ENCODE measurements at places on chromosomes 5 and 9.

DNA sequence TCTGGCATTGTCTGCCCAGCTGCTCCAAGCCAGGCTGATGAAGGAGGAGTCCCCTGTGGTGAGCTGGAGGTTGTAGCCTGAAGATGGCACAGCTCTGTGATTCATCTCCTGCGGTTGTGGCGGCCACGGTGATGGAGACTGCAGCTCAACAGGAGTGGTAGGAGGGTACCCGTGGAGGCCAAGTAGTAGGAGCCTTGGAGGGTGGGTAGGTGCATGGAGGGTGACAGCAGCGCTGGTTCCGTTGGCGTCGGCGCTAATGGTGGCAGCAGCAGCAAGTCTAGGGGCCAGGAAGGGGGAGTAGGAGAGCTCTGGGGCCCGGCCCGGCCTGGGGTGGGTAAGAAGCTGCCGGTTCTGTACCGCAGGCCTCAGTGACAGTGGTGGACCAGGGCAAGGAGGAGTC is 22.4 kb upstream of the TRIM52 start:
- peak; percentile 64 for DNase-seq

- peak; percentile 37 for DNase-seq
Observed at GRCh38 chr5:132229236-132229635, 1.6 kb upstream of the P4HA2 start.

DNA sequence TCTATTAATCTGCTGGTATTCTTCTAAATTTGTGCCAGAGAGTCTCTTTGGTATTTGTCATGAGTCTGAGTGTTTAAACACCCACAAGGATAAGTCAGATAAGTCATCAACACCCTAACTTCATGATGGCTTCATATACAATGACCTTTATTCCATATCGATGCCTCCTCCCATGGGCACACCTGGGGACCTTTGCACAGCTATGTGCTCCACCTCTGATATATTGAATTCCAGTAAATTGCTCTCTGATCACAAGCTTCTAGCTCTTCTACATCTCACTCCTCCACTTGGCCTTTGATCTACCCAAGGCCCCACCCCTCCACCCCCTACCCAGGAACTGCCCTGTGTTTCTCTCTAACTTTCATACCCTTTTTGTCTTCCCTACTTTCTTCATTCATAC is 102.7 kb upstream of the MIER3 start:
- no peak for DNase-seq

GRCh38 chr5:18461766-18462165 is 827.5 kb downstream of the TAF11L14 start:
- no peak for DNase-seq

DNA sequence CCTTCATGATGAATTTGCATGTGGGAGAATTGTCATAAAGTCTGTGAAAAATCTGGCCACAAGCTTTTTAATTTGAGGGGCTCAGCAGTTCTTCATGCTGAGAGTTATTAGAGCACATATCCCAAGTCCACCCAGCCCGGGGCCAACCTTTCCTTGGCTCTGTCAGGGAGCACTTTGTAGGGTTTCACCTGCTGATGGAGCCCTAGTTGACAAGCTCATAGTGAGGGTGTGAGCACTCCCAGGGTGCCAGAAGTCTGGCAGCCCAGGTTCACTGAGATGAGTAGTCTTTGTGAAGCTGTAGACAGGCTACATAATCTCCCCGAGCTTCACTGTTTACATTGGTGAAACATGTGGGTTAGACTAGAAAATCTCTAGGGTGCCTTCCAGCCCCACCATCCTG is 97.2 kb upstream of the NREP start:
- no peak for DNase-seq

- DNase-seq: no peak
Observed at GRCh38 chr5:15009420-15009819, 137.8 kb upstream of the ANKH start.

DNA sequence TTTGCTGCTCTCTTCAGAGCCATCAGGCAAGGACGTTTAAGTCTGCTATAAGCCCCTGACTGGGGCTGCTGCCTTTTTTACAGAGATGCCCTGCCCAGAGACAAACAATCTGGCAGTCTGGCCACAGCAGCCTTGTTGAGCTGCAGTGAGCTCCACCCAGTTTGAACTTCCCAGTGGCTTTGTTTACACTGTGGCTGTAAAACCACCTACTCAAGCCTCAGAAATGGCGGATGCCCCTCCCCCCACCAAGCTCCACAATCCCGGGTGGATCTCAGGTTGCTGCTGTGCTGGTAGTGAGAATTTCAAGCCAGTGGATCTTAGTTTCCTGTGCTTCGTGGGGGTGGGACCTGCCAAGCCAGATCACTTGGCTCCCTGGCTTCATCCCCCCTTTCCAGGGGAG is 59.7 kb upstream of the SNCAIP start:
- DNase-seq: no peak

- DNase-seq: peak; percentile 50
Observed at GRCh38 chr9:90029996-90030395, 425.2 kb downstream of the GADD45G start.

DNA sequence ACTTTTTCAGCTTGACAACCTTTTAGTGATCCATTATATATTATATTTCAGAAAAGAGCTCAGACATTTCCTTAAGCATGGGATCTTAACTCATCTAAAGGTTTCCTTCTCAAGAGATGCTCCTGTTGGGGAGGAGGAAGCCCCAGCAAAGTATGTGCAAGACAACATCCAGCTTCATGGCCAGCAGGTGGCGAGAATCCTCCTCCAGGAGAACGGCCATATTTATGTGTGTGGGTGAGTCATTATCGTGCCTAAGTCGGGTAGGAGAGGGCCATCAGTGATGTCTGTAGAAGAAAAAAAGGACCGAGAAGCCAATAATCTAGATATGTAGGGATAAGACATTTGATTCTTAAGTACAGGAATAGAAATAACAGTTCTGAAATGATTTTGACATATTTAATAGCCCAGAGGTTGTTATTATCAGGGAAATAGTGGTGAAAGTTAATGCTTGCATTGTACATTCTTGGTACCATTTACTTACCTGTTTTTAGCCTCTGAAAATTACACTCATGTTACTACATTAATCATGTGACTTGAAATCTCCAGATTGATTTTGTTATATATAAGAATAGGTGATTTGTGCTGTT is 28.2 kb downstream of the MTRR start:
- no peak for DNase-seq

DNA sequence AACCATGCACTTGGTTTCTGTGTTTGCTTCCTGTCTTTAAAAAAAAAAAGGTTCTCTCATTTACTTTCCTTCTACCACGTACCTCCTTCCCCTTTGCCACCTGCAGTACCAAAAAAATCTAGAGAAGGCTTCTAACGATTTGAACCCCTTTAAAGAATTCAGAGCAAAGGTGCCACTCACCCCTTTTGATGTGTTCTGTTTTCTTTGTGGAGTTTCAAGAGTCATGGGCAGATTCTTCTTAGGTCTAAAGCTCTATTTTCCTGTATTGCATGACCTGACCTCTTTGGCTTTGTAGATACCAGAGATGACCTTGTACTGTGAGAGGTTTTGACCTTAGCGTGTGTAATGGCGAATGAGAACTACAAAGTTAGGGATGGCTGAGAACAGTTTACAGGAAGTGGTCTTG is 29.0 kb downstream of the TXNDC8 start:
- no peak for DNase-seq

GRCh38 chr5:166363087-166363760 is 1928.2 kb upstream of the WWC1 start:
- DNase-seq: no peak

DNA sequence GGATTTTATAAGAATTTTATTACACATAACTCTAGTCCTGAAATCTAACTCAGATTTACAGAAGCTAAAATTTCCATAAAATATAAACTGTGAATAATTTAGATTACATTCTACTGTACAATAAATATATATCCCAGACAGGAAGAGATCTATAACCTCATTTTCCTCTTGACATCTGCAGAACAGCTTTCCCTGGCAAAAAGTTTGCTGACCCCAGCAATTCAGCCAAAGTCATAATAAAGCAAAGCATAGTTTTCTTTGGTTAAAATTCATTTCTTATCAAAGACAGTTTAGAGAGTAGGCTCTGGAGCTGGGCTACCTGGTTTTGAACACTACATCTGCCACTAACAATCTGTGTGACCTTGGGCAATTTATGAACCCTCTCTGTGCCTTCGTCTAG is 372.5 kb downstream of the CAAP1 start:
- no peak for DNase-seq

DNA sequence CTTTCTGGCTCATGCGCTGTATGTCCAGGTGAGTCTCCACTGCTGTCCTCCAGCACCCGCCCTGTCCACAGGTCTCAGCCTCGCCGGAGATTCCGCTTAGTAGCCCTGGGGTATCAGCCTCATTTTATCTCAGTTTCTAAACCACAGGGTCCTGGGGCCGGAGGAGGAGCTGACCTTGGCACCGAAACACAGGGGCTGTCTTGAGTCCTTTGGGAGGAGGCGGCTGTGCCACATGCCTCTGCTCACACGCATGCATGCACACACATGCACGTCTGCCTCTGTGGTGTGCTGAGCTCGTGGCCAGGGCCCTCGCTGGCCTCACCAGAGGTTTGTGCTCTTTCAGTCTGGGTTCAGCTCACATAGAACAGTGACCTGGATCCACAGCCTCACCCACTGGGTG is 23.3 kb downstream of the TRIP13 start:
- no peak for DNase-seq

DNA sequence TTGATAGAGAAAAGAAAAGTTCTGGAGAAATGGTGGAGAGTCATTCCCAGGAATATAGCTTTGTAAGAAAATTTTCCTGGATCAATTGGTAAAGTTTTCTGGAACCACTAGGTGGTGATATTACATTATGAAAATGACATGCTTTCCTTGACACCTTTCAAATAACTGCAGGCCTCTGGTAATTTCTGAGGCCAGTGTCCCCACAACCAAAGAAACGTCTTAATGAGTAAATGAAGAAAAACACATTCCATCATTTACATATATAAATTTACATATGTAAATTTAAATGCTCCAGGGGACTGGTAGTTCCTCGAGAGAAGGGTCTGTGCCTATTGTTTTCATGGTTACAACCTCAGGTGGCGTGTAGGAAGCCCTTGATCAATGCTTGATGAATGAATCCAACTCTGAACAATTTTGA is 17.2 kb upstream of the RGS3 start:
- DNase-seq: no peak

- DNase-seq: no peak
Observed at GRCh38 chr5:91225848-91226686, 157.1 kb downstream of the ARRDC3 start.

- no peak for DNase-seq
Observed at GRCh38 chr9:13860019-13860418, 453.9 kb downstream of the NFIB start.

DNA sequence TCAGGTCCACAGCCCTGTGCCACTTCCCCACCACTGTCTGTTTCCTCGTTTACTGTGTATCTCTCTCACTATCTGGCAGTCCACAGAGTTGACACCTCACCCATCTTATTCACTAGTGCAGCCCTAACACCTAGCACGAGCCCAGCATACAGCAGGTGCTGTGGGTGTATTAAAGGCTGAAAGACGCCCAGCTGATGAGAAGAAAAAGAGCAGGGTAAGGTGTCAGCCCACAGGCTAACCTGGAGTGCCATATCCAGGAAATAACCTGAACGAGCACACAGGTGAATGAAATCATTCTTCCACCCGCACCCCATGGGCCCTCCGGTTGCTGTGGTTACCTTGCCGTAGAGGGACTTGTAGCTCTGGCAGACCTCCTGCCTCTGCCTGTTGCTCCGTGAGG is 18.6 kb downstream of the ANXA6 start:
- no peak for DNase-seq

DNA sequence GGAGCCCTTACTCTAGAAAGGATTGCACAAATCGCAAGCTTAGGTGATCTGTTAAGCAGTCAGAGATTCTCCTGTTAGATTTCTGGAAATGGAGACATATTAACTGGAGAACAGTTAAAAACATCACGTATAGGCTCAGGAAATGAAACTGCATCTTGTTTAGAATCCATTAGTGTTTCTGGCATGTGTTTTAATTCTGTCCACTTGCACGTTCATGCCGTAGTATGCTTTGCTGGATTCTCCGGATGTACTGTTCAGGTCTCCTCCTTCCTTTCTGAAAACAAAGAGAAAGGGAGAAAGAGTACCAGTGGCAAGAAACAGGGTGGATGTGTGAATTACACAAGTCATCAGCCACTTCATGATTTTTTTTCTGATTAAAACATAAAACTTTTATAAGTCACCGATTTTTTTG is 2.5 kb upstream of the RGMB start:
- no peak for DNase-seq

GRCh38 chr5:8958602-8959001 is 587.3 kb downstream of the SEMA5A start:
- DNase-seq: no peak

GRCh38 chr9:74443036-74443750 is 53.9 kb upstream of the RORB start:
- no peak for DNase-seq

- DNase-seq: no peak
Observed at GRCh38 chr5:14186059-14186830, 43.1 kb downstream of the TRIO start.

GRCh38 chr5:55692106-55692417 is 20.1 kb downstream of the SLC38A9 start:
- DNase-seq: no peak

- no peak for DNase-seq
Observed at GRCh38 chr9:4490705-4491625, 697 bp downstream of the SLC1A1 start.

DNA sequence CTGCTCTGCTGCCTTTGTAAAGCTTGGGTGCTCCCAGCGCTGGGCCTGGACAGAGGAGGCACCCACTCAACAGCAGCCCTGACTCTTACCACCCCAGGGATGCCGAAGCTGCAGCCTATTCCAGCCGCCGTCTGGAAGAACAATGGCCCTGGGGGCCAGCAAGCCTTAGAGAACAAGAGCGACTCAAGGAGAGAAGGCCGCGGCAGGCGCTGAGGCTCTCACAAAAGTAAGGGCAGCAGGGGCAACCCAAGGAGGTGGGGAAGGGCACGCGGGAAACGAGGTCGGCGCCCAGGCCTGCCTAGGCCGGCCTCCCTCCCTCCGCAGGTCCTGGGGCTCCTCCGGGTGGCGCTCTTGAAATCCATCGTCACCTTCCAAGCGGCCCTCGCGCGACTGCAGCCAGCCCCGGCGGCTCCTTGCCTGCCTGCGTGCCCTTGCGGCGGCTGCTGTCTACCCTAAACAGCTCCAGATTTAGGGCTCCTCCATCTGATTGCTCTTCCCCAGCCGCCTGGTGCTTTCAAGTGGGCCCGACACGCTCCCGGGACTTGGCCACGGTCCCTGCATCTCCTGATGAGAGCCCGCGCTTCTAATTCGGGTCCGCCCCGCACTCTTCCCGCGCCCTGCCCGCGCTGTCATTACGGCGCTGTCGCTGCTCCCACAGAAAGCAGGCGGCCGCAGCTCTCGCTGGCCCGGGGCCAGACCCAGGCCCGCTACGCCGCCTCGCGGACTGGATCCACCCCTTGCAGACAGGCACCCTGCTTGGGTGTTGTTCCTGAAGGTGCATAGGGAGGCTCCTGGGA is 213.3 kb downstream of the SEMA6A start:
- DNase-seq: no peak

GRCh38 chr9:36092509-36093215 is 43.9 kb upstream of the GLIPR2 start:
- no peak for DNase-seq

DNA sequence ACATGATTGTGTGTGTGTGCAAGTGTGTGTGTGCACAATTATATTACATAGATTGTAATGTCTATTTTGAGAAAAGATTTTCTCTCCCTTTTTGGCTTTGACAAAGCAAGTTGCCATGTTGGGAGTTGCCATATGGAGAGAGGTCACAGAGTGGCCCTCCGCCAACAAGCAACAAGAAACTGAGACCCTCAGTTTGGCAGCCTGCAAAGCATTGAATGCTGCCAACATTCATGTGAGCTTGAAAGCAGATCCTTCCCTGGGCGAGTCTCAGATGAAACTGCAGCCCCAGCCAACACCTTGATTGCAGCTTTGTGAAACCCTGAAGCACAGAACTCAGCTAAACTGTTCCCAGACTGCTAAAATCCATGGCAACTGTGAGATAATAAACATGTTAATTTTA is 498.0 kb downstream of the NR2F1-AS1 start:
- no peak for DNase-seq
